ENCODE measurements at places on chromosomes 2 and 18.

DNA sequence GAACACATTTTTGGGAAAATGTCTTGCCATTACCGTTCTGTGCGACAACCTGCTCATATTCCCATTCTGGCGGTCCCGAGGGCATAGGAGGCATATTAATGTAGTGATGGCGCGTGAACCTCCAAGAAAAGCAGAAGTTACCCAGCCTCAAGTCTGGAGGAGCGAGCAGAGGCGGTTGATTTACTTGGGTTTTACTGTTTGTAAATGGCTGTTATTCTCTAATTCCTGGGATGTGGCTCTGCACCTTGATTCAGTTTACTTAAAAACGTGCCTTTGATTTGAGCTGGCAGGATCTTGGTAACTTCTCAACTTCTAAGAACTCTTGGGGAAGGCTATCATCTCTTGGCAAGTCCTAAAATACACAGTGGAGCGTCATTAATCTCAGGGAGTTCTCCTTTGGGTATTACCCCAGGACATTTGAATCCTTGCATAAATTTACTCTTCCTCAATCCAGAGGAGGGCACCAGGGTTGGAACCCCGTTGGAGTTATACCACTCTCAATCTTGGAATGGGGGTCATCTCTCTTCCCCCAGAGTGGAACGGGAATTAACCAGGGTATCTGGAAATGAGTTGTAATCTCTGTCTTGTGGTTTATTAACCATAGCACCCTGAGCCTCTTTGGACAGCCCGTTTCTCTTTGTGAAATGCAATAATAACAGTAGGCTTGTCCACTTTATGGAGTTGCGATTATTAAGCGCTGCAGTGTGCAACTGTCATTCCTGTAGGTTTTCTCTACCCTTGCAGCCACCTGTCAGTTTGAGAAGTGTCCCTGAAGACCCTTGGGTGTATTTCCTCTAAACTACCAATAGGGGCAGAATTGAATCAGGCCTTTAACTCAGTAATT lies 2.1 kb downstream of the HK2 start:
- peak; percentile 69 for DNase-seq

- peak; percentile 20 for DNase-seq
Observed at GRCh38 chr2:156321243-156321904, 11.1 kb downstream of the NR4A2 start.

DNA sequence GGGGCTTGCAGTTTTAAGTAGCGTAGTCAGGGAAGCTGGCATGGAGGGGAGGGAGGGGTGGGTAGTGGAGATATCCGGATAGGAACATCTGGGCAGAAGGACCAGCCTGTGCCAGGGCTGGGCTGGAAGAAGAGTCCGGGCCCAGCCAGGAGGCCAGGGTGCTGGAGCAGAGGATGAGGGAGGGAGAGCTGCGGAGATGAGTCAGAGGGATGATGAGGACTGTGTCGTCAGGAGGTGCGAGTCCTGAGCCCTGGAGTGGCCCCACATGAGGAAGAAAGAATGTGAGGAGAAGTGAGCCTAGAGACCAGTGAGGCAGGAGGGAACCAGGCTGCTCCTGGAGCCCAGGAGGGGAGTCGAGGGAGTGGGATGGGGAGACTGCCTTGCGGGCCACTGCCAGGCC lies 82.4 kb downstream of the CTIF start:
- DNase-seq, result peak; percentile 74

GRCh38 chr2:158755310-158756087 lies 39.6 kb upstream of the DAPL1 start:
- DNase-seq, result peak; percentile 45

DNA sequence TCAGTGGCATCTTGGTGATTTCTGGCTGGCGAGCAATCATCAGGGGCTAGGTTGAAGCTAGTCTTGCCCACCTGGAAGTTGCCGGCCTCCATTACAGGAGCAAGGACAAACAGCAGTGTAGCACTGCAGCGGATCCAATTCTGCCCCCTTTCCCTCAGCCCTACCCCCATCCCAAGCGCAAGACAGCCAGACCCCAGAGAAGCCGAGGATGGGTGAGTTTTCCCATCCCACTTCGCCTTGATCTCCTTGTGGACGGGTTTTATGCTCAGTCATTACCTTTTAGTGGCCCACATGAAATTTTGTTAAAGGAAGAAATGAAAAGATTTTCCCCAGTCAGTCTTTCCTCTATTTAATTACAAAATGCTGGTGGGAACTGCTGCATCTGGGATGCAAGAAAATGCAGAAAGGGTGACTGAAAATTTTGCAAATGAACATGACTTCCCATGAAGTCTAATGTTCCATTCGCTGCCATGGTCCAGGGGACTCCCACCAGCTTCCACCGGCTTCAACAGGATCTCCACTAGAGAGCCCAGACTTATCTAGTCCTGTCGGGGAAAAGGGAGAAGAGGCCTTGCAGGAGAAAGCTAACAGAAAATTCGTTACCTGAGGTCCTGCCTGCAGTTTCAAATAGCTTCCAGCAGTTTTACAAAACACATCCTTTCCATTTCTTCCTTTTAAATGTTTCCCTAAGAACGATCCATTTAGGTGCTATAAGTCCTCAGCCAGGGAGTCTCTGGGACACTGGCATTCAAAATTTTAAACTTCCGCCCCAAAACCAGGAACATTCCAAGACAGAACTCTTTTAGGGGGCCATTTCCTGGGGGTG lies 1.9 kb upstream of the HOXD9 start:
- no peak for DNase-seq

DNA sequence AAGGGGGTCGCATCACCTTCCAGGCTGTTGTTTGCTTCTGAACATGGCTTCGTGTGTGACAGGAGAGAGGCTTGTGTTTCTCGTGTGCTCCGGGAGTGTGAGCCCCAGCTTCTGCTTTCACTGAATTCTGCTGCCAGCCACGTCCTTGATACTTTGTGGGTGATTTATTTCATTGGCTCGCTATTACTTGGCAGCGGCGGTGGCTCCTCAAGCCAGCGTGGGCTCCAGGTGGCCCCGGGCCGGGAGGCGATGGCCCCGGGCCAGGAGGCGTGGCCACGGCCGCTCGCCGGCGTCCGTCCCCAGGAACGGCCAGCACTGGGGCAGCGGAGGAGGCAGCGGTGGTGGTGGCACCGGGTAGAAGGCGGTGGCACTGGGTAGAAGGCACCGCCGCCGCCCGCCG lies 63.1 kb downstream of the NAPG start:
- DNase-seq, result no peak

GRCh38 chr2:215110918-215111317 lies 27.5 kb downstream of the ABCA12 start:
- DNase-seq, result no peak

DNA sequence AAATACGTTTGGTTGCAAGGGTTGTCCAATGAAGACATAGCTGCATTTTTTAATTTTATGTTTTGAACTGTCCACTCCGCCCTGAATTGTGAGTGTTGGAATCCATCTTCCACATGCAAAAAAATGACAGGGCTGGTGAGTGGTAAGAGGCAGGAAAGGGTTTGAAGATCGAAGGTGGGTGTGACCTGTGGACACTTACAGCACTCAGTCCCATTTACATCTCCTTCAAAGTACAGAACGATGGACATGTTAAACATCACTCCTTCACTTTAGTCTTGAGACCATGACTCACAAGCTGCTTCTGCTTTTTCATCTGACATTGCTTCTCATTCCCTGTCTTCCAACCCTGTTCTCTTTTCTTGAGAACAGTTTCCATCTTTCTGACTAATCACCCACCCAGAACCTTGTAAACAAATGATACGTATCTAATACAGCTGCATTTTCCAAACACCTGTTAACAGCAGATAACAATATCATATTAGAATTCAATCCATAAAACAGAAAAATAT lies 179.3 kb downstream of the ZNF516 start:
- DNase-seq, result no peak

DNA sequence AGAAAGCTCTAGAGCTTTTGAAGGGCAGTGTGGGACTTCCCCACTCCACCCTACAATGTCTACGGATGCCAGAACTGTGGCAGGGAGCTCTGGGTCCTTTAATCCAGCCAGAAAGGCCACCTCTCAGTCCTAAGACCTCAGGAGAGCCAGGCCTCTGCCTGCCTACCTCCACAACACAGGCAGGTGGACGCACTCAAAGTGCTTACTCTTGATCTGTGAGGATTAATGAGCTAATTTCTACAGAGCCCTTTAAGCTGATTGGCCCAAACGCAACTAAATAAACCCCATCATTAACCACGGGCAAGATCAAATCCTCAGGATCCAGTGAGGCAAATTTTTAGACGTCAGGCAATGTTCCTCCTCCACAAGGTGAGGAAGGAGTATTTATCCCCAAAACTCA lies 8.1 kb downstream of the STK39 start:
- DNase-seq, result no peak

DNA sequence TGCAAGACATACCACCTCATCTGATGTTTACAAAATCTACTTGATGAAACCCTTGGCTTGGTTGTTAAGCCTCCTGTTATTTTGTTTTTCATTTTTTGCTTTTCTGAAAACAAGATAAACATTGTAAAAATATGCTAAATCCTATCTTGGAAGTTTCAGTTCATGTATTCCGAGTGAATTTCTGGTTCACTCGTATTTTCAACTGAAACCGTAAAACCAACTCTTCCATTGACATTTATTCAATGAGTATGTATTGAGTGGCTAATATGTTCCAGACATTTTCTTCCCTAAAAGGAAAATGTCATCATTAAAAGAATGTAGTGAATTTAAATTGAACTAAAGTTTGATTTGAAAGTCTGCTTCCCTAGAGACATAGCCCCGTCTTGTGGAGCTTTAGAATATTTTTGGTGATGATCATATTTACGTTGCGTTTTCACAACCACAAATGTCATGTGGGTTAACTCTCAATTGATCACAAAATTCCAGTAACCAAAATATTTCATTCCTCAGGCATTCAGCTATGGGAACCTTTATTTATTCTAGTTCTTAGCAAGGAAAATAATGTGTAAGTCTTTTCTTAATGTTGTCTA lies 204.2 kb downstream of the MBD2 start:
- no peak for DNase-seq

GRCh38 chr2:114175507-114175906 lies 266.9 kb upstream of the DPP10 start:
- DNase-seq, result no peak

- DNase-seq, result no peak
Observed at GRCh38 chr2:124318913-124319312, 293.8 kb downstream of the CNTNAP5 start.

GRCh38 chr18:62555135-62555534 lies 32.3 kb downstream of the ZCCHC2 start:
- DNase-seq, result peak; percentile 85

DNA sequence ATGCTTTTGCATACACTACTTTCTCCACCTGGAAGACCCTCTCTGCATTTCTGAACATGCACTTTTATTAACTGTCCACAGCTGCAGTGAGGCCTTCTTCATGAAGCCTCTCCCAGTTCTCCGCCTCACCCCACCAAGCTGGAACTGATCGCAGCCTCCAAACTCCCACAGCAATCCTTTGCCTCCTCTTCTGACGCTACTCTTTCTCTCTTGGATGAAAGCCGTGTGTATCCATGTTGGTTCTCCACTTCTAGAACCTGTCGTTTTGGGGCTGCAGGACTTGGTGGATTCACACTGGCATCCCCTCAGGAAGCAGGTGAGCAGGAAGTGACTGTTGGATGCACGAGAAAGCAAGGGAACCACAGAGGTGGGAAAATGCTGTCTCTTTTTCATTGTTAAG lies 288.6 kb downstream of the MYCN start:
- no peak for DNase-seq

DNA sequence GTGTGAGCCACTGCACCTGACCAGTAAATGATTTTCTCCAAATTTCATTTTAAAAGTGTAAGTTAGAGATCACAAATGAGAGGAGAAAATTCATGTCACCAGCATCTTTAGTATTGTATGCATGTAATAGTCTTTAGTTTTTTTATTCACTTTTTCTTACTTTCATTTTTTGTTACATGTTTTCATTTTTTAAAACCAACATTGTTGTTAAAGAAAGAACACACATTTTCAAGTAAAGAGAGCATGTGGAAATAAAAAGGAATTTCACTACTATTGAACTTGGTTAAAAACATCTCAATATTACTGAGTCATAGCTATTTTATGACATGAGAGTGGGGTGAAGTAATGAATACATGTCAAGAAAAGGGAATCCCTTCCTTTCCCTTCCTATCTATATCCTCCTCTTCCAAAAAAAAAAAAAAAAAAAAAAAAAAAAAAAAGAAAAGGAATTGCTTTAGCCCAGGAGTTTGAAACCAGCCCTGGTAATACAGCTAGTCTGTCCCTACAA lies 29.1 kb upstream of the PMAIP1 start:
- no peak for DNase-seq

- peak; percentile 24 for DNase-seq
Observed at GRCh38 chr2:217836901-217837491, 165.8 kb downstream of the TNS1 start.

- peak; percentile 72 for DNase-seq
Observed at GRCh38 chr2:38037757-38038621, 38.0 kb downstream of the CYP1B1 start.

DNA sequence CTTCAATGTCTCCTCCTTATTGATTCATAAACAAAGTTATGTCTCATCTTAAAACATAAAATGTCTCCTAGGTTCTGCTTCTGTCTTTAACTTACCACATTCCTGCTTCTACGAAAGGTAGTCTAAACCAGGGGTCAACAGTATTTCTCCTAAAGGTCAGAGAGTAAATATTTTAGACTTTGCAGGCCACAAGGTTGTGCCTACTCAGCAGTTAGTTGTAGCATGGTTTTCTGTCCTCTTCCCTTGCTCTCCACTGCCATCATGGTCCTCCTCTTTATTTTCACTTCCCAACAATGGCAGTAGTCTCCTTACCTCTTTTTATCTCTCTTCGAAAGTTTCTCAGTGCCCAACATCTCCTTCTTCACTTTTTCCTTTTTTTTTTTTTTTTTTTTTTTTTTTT lies 68.3 kb upstream of the LRP1B start:
- DNase-seq, result no peak

- DNase-seq, result no peak
Observed at GRCh38 chr2:152420363-152420762, 85.4 kb downstream of the FMNL2 start.

- no peak for DNase-seq
Observed at GRCh38 chr2:210971431-210971830, 415.0 kb downstream of the CPS1 start.

DNA sequence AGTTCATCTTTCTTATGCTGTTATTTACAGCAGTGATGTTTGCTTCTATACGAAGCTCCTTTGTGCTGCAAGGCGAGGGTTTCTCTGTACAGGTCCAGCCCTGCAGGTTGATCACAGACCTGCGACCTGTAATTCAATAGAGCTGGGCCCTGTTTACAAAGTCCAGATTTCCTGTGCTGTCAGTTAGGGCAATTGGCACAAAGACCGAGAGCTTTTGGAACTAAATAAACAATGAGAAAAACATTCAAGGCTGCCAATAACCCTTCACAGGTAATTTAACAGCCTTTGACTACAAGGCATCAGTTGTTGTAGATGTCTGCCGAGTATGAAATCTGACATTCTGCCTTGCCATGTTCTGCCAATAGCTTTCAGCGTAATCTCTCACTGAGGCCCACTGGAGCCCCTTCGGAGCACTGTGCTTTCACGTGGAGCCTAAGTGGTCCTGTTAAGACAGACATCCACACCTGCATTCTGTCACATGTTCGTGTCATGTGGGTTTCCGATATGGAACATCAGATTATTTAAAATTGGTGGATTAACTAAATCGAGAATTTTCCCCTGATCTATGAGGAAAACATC lies 232.5 kb downstream of the PTGR3 start:
- no peak for DNase-seq
